ENCODE measurements at places on chromosomes 1 and 21.

DNA sequence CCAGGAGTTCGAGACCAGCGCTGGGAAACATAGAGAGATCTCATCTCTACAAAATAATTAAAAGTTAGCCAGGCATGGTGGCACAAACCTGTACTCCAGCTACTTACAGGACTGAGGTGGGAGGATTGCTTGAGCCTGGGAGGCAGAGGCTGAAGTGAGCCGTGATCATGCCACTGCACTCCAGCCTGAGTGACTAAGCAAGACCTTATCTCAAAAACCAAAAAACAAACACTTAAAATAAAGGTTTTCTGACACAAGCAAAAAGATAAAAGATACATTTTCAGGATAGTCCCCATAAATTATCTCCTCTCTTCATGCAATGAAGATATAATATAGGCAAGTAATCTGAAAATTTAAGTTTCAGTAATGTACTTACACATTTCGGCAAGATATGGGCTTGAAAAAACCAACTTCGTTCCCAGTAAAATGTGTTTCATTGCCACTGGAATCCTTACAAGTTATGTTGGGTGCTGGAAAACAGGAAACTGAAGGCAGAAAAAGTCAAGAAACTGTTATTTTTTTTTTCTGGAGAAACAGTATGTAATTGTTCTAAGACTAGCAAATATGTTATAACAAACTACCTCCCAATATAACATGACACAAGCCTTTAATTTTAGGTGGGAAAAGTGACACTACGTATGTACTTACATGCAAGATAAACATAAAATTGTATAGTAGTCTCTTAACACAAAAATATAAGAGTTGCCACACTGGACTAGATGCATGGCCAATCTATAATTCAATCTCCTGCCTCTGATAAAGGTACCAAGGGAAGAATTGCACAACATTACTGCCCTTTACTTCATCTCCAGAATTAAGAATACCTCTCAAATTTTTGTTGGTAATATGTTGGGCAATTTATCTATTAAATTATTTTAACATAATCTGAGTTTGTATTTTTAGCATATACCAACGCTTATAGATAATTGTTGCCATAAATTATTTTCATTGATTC is 15.7 kb downstream of the TM2D1 start:
- DNase-seq = no peak

DNA sequence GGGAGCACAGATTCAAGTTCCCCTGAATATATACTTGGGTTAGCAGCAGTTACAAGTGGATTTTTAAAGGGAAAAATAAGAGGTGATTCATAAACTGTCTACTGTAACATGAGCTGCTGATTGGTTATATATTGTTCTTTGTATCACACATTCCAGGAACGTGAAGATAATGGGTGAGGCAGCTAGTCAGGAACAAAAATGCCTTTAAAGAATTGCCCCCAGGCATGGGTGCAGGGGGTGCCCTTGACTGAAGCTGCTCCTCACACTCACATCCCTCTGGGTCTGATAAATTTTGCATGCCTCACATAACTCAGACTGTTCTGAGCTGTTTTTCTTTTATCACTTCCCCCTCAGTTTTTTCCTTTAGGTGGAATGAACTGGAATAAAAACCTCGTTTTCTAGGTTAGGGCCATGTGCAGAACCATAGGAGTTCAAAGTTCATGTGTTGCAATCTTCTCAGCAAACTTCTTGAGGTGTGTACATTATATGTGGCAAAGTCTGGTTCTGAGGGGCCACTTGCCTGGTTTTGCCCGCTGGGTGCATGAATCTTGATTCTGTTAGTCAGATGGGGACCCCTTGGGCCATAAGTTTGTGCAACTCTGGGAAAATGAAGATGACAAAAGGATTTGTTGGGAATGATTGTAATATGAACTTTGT is 21.1 kb downstream of the TBX19 start:
- peak; percentile 80 for DNase-seq

- no peak for DNase-seq
These were observed 57.9 kb upstream of the HIVEP3 start for GRCh38 chr1:41976671-41977070.

DNA sequence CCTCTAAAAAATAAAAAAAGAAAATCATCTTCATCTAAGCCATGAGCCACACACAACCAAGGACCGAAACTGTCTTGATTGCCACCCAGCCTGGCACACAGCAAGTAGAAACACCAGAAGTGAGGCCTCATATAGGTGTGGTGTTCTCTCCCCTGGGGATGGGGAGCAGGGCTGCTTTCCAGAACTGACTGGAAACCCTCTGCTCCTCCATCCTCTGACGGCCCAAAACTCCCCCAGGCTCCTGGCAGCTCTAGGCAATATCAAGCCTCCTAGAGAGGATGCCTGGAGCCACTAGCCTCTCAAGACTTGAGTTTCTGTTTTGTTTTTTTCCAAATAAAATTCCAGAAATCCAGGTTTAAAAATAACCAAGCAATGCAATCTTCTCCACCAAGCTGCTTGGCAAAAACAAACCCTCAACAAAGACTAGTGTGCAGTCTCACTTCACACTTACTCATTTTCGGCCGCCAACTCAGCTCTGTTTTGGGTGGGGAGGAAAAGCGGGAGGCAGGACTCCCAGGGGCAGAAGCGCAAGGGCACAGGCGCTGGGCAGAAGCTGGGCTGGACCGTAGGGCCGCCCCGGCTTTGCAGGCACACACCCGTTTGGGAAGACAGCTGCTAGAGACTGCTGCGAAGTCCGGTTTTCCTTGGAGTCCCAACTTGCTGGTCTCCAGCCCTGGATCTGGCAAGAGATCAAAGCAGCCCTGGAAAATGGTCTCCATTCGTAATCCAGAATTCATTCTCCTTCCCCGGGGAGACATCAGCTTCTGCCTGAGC is 78.2 kb upstream of the CAPZB start:
- DNase-seq = peak; percentile 53

DNA sequence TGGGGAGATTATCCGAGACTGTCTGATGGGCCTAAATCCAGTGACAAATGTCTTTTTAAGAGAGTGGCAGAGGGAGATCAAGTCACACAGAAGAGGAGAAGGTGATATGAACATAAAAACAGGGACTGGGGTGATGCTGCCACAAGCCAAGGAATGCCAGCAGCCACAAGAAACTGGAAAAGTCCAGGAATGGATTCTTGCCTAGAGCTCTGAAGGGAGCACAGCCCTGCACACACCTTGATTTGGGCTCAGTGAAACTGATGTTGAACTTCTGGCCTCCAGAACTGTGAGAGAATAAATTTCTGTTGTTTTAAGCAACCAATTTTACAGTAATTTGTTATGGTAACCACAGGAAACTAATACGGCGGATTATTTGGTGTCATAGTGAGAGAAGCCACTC is 19.5 kb downstream of the CITED4 start:
- no peak for DNase-seq

GRCh38 chr1:9119745-9120144 is 9.2 kb downstream of the GPR157 start:
- DNase-seq = no peak

All from fibroblast of skin of scalp (primary cell).